ENCODE measurements at places on chromosomes 2 and 18.

GRCh38 chr2:204479557-204479956, 65.7 kb upstream of the PARD3B start:
- DNase-seq = no peak

DNA sequence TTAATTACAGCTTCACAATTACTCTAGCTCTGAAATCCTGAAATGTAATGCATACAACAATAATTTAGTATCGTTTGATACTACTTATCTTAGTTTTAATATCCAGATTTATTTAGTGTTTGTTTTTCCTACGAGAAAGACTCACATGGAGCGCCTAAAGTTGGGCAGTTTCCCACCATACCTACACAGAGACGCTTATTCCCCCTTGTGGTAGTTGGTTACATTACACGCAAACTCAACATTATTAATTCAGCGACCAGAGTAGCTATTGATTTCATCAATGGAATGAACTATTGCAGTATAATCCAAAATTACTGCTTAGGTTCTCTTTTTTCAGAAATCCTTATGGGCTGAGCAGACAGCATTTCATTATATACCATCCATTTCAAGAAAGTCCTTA, 164.0 kb upstream of the REG3G start:
- peak; percentile 19 for DNase-seq

DNA sequence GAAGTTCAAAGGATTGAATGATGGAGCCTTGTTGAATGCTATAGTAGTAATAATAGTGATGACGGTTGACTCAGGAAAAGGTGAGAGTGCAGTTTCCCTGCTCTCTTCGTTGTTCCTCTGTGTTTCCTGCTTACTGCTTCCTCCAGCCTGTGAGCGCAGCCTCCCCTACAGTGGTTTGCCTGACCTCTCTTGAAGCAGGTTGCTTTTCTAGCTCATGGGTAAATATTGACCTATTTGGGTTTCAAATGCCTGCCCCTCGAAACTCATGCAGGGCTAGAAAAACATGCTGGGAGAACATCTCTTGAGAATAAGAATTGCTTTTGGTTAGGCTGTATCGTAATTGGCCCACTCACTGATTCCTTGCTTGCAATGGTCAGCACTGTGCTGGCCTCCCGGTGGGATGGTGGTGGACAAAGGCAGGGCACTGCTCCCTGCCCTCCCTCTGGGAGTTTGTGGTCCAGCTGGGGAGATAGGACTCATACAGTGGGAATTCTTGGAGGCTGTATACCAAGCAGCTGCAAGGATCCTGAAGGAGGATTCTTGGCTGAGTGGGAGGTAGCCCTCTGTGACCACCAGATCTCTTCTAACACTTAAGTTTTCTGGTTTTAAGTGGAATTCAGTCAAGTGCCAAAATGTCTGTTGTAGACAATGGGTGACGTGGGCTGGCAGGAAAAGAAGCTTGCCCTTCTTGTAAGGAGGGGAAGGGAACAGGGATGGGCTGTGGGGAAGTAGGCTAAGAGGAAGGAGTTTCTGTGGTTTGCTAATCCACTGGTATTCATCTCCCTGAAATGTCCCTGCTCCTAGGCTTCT, 5.4 kb upstream of the RNF181 start:
- no peak for DNase-seq

- no peak for DNase-seq
Observed at GRCh38 chr2:24315669-24316068, 44.7 kb downstream of the ITSN2 start.

DNA sequence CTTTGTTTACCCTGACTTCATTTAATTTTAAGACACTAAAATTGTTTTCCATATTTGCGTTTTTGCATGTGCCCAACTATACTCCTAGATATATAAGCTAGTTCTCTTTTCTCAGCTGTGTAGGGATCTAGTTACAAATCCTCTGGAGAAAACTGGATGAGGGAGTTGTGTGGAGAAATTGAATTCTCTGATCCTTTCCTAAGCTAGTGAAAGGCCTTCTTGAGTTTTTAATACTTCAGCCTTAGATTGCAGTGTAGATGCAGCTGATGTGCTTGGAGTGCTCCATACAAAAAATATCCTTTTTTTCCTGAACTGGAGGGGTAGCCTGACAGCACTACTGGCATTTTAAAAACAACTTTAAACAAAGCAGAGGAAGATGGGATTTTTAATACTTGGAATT, 8.6 kb upstream of the MTX2 start:
- no peak for DNase-seq

DNA sequence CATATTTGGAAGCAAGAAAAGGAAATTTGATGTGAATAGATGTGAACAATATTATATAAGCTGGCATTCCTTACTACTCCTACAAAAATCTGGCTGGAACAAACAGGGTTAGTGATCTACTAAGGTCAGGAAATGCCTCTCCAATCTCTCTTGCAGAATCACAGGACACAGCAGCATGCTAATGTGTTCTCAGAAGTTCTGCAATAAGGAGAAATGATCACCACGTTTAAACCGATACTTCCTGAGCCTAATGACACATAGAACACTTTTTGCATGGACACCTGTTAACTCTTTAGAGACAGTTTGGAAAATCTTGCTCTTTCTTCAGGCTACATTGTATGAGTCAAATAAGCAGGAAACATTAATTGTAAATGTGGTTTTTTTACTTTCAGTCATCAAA, 89.6 kb upstream of the MAP3K20 start:
- no peak for DNase-seq

DNA sequence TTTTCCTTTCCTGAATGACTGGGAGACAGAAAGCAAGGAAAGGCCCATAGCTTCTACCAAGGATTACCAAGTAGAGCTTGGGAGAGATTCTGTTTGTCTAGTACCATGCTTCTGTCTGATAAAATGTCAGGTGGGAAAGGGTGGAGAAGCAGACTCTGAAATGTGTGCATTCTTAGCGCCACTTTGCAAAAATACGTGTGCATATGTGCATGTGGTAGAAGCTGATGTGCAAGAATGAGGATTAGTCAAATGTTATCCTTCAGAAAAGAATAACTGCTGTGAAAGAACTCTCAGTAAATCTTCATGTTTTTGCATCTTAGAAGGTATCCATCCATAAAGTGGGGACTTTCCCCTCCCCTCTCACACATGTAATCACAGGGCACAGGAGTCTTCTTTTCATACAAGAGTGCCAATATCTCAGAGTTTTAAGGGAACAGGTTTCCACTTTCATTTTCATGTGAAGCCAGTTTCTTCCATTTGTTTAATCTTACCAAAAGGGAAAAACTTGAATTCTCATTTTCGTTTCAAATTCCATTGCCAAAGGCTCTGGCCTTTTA, 15.4 kb upstream of the DGKD start:
- no peak for DNase-seq

- DNase-seq = no peak
Observed at GRCh38 chr2:120878970-120879369, 143.3 kb downstream of the GLI2 start.

DNA sequence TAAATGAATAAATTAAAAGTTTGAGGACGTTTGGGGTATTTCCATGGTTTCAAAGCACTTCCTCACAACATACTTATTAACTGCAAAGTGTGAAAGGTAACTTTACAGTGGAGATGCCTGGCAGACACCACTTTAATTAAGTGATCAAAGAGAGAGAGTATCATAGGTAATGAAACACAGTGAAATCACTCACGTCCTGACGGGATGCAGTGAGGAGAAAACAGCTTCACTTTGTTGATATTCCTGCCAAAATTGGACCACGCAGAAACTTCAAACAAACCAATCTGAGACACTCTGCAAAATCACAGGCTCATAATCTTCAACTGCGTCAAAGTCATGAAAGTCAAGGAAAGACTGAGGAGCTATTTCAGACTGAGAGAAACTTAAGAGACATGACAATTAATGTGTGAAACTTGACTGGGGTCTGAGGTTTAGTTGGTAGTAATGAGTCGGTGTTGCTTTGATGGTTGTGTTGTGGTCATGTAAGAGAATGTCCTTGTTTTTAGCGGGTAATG, 66.0 kb upstream of the ITGB6 start:
- DNase-seq = no peak

GRCh38 chr2:39547811-39548719, 111.0 kb upstream of the MAP4K3 start:
- no peak for DNase-seq

- no peak for DNase-seq
Observed at GRCh38 chr2:67625690-67626475, 228.8 kb downstream of the ETAA1 start.

GRCh38 chr2:54638774-54639187, 84.7 kb upstream of the EML6 start:
- peak; percentile 35 for DNase-seq

GRCh38 chr2:18074476-18074875, 196.0 kb downstream of the KCNS3 start:
- DNase-seq = no peak

DNA sequence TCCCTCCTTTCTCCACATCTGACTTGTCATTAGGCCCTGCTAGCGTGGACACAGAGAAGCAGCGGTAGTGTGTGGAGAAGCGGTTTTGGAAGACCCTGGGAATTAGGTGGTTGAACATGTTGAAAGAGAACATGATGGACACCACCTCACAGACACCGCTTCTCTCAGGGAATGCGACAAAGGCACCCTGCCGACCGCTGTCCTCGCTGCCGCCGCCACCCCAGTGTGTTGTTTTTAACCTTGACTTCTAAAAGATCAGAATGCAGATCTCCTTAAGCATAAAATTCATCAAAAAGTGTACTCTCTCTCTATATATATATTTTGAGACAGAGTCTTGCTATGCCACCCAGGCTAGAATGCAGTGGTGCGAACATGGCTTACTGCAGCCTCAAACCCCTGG, 33.2 kb downstream of the AQP4 start:
- no peak for DNase-seq

DNA sequence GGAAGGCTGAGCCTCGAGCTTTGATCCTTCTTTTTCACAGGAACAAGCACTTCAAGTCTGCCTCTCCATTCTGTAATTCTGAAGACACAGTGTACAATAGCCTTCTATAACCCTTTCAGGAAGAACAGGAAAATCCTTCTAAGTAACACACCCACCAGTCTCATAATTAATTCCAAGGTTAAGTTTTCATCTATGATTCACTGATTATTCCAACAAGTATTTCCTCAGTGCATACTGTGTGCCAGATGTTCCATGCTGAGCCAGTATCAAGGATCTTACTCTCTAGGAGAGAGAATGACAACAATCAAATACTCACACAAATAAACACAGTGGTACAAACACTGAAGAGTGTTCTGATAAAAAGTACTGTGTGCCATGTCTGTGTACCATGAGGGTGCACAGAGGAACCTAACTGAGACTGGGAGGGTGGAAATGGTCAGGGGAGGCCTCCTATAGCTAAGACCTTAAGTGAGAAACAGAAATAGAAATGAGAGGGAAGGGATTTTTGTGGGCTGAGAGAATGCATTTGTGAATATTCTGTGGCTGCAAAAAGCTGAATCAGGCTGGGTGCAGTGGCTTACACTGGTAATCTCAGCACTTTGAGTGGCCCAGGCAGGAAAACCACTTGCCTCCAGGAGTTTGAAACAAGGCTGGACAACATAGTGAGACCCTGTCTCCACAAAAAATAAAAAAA, 7.3 kb upstream of the MTLN start:
- no peak for DNase-seq

- no peak for DNase-seq
Observed at GRCh38 chr2:176902454-176902853, 310.1 kb upstream of the HNRNPA3 start.

GRCh38 chr2:144516411-144516980, 3.4 kb downstream of the ZEB2 start:
- DNase-seq = no peak

Measured in D721Med (cell line).